ENCODE measurements at places on chromosomes 2 and 18.

- DNase-seq: no peak
These were observed 136.6 kb upstream of the GLI2 start for GRCh38 chr2:120599072-120599471.

GRCh38 chr18:65423776-65424175, 327.0 kb upstream of the CDH7 start:
- DNase-seq: no peak

- DNase-seq: no peak
These were observed 5.0 kb upstream of the SMAD2 start for GRCh38 chr18:47935321-47936055.

DNA sequence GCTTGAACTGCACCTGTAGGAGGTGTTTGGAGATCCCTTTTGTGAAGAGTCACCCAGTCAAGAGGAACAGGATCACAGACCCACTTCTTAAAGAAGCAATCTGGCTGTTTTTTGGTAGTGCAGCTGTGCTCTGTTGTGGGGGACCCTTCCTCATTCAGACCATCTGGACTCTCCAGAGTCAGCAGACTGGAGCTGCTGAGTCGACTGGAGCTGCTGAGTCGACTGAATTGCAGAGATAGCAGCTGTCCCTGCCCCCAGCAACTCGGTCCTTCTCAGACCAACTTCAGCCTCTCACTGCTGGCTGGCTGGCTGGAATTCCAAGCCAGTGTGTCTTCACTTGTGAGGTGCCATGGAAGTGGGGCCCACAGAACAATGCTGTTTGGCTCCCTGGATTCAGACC, 56.8 kb downstream of the GTF3C3 start:
- no peak for DNase-seq

DNA sequence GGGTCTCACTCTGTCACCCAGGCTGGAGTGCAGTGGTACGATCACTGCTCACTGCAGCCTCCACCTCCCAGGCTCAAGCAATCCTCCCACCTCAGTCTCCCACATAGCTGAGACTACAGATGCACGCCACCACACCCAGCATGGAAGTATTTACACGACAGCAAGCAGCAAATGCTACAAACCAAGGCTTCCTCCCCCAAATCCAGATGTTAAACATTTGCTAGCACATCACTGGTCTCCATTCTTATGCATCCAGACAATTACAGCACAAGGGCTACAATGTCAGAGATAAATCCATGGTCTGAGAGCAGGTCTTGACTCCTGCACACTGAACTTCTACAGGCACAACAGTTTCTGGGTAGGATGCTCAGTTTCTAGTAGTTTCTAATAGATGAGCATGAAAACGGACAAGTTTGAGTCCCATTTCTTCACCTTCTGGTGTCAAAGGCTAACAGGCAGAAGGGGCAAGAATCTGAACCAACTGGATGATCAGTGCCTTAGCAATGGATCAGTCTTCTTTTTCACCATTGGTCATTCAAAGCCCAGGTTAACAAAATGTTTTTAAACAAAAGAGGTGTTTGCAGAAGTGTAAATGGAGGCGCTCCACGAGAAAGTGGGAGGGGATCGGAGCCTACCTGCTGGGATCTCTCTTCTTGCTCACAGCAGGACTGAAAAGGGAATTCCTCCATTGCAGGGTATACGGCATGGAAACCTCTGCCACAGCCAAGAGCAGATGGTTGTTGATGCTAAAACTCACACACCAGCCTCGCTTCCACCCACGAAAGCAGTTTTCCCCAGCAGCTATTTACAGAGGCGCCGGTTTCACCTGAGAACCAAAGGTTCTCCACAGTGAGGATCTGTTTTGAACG, 135.0 kb upstream of the ARL4C start:
- no peak for DNase-seq

DNA sequence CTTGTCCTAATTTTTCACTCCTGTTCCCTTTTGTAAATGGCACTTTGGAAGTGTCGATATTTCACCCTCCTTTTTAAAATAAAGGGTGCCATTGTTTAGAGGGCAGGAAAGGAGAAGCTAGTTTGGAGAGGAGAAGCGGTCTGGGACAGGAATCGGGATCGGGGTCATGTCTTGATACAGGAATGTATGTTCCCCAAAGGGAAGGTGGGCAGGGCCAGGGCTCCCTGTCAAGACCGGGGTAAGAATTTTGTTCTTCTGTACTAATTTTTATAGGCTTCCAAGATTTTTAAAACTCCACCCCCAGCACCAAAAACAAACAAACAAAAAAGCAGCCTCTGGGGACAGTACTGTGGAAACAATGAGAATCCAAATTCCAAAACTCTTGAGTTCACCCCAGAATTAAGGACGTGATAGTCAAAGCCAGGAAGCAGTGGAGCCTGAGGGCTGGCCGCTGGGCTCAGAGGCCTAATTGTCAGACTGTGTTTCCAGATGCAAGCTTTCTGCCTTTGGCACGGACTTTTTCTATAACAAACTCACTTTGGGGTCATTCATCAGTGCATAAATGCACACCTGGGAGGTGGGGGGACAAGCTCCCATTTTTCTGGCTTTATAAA, 250.4 kb upstream of the SIX2 start:
- no peak for DNase-seq

GRCh38 chr2:233416706-233417105, 62.4 kb downstream of the DGKD start:
- DNase-seq: no peak

- no peak for DNase-seq
These were observed 1.8 kb upstream of the PDE11A start for GRCh38 chr2:178074123-178075005.

- no peak for DNase-seq
These were observed 21.6 kb downstream of the HPCAL1 start for GRCh38 chr2:10324095-10324832.

- DNase-seq: no peak
These were observed 50.5 kb downstream of the XRCC5 start for GRCh38 chr2:216159646-216160045.

DNA sequence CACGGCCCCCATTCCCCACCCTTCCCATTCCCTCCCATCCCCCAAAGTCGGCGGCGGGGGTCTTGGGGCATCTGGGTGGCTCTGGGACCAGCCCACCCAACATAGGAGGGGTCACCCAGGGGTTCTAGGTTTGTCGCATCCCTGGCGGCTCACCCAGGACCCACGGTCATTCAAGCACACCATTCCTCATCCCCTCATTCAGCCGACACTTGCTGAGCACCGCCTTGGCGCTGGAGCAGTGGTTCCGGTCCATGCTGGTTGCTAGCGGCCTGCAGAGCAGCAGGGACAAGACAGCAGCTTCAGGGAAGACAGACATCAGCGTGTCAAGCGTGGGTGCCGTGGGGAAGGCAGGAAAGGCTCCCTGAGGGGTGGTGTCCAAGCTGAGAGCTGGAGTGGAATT, 50.5 kb upstream of the OTOS start:
- no peak for DNase-seq

DNA sequence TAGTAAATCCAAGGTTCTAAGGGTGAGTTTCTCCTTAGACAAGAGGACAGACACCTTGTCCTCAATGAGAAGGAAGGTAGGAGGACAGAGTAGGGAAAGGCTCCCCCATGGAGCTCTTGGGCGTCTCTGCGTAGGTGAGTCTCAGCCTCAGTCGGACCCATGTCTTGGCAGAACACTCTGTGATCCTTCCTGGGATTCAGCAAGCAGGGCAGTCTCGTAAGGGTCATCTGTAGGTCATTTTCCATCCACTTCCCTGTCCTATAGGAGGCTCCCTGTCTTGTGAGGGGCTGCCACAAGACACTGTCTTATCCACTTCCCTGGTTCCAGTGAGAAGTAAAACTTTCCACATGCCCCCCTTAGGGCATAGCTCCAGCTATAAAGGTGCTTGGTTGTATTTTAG, 122.6 kb upstream of the TWIST2 start:
- DNase-seq: no peak

DNA sequence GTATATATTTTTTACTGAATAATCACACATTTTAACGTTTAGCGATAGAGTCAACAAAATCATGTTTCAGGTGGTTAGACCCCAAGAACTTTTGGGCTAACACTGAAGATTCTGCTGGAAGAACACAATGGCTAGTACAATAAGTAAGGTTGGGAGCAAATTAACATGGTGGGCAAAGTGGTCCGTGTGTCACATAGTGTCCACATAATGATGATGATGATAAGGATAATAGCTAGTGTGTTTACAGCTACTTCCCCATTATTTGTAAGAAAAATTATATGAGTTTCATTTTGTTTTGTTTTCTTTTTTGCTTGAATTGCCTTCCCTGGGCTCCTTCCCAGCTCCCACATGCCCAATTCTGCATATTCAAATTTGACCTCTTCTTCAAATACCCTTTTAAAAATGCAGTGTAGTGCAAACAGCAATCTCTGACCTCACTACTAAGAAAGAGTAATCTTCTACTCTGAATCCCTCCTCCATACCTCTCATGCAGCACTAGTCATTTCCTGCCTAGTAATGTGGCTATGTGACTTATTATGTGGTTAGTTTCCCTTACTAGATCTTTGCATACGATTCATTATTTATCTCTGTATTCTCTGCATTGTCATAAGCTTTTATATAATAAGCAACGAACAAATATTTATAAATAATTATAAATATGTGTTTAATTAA, 16.9 kb upstream of the VPS54 start:
- DNase-seq: no peak

DNA sequence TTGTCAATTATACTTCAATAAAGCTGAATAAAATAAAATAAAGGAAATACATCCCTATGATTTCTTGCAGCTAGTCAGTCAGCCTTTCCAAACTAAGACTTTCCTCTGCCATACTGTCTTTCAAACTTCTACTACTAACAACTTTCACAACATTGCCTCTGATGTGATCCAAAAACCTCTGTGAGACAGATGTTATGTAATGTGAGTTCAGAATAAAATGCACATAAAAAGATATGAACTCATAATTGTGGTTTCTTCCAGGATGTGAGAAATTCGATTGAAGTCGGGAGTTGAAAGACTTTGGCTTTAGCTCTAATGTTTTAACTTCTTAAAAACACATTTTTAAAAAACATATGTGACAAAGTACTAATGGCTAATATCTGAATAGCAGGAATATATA, 98.7 kb downstream of the PIGN start:
- DNase-seq: no peak

DNA sequence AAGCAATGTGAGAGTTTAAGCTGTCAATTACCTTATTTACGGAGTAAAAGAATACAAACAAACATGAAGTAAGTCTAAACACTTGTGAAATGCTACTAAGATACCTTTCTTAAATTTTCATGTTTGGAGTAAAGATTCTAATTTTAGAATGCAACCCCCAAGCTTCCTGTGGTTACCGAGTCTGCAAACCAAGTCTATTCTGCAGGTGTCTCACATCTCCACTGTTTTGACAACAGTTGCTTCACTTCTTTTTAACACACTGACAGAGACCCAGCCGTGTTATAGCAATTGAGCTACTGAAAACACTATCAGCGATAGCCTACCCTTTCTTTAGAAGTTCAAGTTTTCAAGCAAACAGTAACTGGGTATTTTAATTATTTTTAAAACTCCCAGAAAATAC, 608.3 kb downstream of the ERBB4 start:
- DNase-seq: no peak

DNA sequence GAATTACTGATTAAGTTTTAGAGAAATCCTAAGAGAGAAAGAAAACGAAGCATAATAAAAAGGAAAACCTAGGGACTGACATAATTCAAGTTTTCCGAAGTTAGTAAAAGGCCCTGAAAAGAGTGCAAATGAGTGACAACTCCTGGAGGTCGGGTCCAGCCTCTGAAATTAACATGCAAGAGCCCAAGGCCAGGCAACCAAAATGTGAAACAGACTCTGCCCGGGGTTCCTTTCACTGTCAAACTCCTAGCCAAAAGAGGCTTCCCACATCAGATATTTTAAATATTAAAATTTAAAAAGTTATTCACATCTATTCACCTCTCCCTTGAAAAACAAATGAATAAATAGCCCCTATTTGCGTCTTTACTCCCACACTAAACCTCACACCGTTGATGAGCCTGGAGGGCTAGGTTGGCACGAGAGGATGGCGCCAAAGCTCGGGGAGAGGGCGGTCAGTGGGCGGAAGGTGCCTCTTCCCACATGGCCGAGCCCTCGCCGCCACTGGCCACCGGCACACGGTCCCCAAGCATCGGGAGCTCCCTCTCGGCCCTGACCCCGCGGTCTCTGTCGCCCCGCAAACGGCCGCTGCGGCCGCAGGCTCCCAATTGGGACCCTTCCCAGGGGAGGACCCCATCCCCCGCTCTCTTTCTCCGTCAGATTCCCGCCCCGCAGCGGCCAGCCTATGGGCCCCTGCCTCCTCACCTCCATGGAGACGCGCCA, 630 bp downstream of the PPM1G start:
- no peak for DNase-seq

- DNase-seq: no peak
These were observed 132.3 kb downstream of the ADCYAP1 start for GRCh38 chr18:1036926-1037325.

- DNase-seq: no peak
These were observed 115.9 kb downstream of the ZFP36L2 start for GRCh38 chr2:43110442-43110871.

DNA sequence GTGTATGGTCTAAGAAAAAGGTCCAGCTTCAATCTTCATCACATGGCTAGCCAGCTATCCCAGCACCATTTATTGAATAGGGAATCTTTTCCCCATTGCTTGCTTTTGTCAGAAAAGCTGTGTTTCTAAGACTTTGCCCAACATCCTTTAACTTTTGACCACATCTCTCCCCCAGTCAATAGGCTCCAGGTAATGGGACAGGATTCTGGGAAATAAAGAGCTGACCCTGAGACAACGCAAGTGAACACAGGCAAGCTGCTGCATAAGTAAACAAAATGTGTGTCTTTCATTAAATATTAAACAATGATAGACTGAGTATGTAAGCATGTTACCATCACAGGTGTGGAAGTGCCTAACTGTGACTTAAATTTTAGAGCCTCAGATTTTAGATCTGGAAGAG, 23.0 kb downstream of the FAM110C start:
- no peak for DNase-seq

- DNase-seq: no peak
These were observed 8.8 kb downstream of the PRLH start for GRCh38 chr2:237574894-237575868.

- no peak for DNase-seq
These were observed 52.2 kb upstream of the ERMN start for GRCh38 chr2:157377861-157378260.

- no peak for DNase-seq
These were observed 239.8 kb downstream of the EN1 start for GRCh38 chr2:118607641-118608040.

- DNase-seq: no peak
These were observed 189.9 kb upstream of the NDUFV2 start for GRCh38 chr18:8912348-8913326.

GRCh38 chr2:174931724-174932123, 73.5 kb downstream of the CHN1 start:
- no peak for DNase-seq

- DNase-seq: no peak
These were observed 293.0 kb downstream of the NDUFA10 start for GRCh38 chr2:239731998-239732665.

- no peak for DNase-seq
These were observed 2.4 kb downstream of the SOCS6 start for GRCh38 chr18:70291295-70291574.

DNA sequence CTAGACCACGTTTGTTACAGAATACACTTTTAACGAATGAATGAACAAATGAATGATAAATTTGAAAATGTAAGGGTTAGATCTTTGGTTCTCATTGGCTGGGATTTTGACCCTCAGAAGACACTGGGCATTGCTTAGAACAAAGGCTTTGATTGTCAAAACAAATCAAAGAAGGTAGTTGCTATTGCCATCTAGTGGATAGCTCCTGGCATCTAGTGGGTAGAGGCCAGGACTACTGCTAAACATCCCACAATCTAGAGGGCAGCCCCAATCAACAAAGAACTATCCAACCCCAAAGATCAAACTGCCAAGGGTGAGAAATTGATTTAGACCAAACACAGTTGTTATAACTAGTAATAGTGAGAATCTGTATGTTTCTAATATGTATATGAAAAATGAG, 552.3 kb downstream of the KCNJ3 start:
- no peak for DNase-seq

Measured in stimulated activated CD4-positive, alpha-beta T cell treated with anti-CD3 and anti-CD28 coated beads, TNF-alpha, amount 100 ng/mL, for 48 hours (primary cell).